ENCODE measurements at places on chromosomes 6 and 20.

GRCh38 chr6:14406614-14407331 is 289.2 kb downstream of the CD83 start:
- no peak for DNase-seq

GRCh38 chr20:45833030-45833882 is at the start of gene SNX21:
TSS of gene SNX21 (plus strand) at chr20:45833799. CDS start at chr20:45833920, 121 bp downstream.
- no peak for DNase-seq

DNA sequence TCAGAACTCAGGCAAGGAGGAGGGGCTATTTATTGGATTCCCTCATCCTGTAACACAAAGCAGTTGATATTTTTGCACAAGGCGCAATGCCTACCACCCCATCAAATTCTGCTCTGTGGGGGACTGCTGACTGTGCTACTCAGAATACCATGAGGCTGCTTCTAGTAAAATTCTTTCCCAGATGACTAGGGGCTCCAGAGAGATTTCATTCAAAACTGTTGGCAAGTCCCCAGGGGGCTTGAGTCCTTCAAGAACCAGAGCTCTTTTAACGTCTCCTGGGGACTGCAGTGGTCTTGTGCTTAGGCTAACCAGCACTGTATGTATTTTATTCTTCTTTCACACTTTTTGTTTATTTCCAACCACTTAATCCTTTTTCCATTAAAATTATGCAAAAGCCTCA is 365.9 kb upstream of the AGPAT4 start:
- DNase-seq, result no peak

DNA sequence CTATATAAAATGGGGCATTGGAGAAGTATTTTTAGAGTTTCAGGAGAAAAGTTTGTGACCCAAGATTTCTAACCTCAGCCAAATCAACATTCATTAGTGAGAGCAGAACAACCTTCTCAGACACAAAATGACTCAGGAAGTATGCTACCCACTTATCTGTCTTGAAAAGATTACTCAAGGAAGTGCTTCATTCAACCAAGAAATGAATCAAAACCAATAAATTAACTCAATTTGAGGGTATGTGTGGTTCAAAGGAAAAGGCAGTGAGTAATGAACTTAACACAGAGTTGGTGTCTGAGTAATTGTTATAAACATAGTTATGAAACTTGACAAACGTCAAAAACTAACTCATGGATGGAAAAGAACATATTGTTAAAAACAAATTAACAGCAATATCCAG is 227.6 kb downstream of the HAO1 start:
- no peak for DNase-seq

GRCh38 chr6:44858998-44859397 is 469.1 kb upstream of the RUNX2 start:
- no peak for DNase-seq

- peak; percentile 47 for DNase-seq
Measured at GRCh38 chr6:36623547-36624459, 29.6 kb downstream of the SRSF3 start.

- no peak for DNase-seq
Measured at GRCh38 chr6:52590152-52590891, 13.5 kb upstream of the TRAM2 start.

- no peak for DNase-seq
Measured at GRCh38 chr6:71287926-71288227, 734 bp upstream of the OGFRL1 start.

DNA sequence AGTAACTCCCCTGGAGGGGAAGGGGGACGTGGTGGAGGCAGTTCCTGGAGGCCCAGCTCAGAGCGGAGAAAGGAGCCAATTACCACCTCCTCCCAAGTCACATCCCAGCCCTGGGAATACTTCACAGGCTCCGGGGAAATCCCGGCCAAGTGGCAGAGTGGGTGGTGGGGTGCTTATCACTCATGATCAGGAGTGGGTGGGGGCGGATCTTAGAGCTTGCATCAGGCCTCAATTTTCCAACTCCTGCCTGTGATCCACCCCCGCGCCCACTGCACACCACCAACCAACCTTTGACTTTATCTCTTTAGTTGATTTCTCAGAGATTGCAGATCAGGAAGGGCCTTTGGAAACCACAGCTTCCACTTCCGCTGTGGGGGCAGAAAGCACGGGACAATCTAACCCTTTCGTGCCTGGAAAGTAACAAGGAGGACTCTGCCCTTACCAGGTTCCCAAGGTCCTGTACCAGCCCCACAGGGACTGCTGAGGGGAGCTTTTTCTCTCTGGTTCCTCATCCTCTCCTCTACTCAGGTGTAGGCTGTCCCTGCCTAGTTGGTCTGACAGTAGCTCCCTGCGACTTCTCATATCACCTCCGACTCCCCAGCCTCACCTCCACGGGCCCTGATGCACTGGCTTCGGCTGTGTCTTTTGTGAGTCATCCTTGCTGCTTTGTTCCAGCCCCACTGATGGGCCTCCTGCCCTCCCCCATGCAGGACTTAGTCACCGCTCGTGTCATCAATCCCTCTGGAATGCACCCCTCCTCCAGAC is 24.9 kb upstream of the IER3 start:
- peak; percentile 89 for DNase-seq

- DNase-seq, result no peak
Measured at GRCh38 chr6:87697581-87698546, 4.2 kb downstream of the AKIRIN2 start.

GRCh38 chr6:52551483-52552277 is 25.2 kb downstream of the TRAM2 start:
- DNase-seq, result no peak

- no peak for DNase-seq
Measured at GRCh38 chr6:3159805-3160781, 2.7 kb upstream of the TUBB2A start.

- no peak for DNase-seq
Measured at GRCh38 chr20:63539092-63539430, 1.9 kb upstream of the PTK6 start.

DNA sequence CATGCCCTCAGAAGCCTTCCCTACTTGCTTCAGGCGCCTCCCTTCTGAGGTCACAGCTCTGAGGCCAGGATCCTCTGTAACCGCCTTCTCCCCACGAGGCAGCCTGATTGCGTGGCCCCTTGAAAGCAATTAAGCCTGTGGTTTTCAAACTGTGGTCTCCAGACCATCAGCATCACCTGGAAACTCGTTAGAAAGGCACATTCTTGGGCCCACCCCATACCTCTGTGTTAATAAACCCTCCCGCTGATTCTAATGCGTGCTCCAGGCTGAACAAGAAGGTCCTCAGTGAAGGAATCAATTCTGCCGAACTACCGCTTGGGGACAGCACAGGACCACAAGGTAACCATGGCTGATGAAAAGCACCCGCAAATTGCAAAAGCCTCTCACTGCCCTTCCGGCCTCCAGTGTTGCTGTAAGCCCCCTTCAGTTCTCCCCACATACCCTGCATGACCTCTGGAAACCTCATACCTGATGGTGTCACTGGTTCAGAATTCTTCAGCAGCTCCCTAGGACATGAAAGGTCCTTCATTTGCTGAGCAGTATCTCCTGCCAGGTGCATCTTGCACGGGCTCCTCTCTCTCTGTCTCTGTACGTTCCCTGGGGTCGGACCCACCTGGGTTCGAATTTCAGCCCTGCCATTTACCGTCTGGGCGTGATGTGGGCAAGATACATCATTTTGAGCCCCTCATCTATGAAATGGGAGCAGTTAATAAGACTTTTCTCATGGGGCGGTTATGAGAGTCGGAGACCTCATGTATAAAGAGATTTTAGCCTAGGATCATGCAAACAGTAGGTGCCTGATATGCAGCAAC is 93.3 kb upstream of the RNF24 start:
- DNase-seq, result peak; percentile 40

- DNase-seq, result no peak
Measured at GRCh38 chr6:119614138-119614537, 264.6 kb upstream of the MAN1A1 start.

DNA sequence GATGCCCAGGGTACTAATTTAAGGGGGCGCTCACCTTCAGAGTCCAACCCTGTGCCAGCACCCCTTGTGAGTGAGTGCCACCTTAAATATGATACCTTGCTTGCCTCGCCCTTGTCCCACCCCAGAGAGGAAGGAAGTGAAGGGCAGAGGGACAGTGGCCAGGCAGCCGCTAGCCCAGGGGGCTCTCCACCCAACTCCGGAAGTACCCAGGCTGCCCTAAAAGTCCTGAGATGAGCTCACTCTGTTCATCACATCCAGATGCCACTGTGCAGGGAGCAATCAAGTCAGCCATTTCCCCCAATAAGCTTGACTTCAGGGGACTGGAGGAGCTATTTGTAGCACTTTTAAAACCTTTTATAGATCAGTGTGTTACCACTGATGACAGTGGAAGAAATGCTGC is 25.0 kb upstream of the STX16 start:
- no peak for DNase-seq

DNA sequence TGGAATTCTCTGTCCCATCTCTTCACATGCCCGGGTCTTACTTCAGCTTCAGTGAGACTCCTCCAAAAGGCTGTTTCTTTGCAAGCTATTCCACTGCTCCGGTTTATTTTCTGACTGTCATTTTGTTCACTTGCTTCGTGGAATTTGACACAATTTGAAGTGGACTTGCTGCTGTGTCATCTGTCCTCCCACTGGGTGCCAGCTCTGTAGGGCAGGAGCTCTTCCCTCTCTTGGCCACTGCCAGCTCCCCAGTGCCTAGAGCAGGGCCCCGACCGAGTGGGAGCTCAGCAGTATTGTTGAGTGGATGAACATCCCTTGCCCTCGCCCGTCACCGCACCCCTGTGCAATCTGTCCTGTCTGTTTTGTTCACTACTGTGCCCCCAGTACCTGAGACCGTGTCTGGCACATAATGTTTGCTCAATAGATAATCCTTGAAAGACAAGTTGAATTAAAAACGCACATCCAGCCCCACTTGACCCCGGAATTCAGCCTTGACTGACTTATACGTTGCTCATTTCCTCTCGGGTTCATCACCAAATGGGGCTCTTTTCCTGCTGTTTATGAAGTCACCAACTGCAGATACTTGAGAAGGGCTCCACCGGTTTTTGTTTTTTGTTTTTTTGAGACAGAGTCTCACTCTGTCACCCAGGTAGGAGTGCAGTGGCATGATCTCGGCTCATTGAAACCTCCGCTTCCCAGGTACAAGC is 170.3 kb upstream of the KCNG1 start:
- no peak for DNase-seq

- DNase-seq, result no peak
Measured at GRCh38 chr6:28159029-28159607, 17.4 kb downstream of the ZKSCAN8 start.

- DNase-seq, result no peak
Measured at GRCh38 chr20:3890398-3890751, 1.2 kb downstream of the PANK2 start.

GRCh38 chr20:19995220-19995863 is 21.8 kb upstream of the NAA20 start:
- no peak for DNase-seq

DNA sequence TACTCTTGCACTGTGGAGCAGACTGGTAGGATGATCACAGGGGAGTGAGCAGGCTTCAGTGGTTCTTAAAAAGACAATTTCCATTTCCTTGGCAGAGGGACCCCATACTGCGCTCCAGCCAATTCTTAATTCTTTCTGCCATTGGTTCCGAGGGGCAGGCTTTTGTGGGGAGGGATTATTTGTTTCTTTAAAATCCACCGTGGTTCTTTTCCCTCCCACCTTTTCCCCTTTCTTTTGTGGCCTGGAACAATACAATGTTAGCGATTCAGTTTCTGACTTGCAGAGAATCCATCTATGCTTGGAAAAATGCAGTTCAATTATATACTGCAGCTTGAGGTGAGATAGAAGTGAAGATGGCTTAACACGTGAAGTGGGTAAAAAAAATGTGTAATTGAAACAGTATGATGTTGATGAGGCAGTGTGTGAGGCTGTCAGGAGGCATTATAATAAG is 379.0 kb upstream of the FLRT3 start:
- DNase-seq, result no peak

DNA sequence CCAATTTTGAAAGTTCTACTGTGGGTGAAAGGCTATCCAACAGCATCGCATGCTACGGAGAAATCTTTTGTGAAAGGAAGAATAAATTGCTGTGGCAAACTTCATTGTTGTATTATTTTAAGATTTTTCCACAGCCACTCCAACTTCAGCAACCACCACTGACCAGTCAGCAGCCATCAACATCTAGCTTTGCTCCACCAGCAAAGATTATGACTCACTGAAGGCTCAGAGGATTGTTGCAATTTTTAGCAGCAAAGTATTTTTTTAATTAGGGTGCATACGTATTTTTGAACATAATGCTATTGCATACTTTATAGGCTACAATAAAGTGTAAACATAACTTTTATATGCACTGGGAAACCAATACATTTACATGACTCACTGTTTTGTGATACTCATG is 493.5 kb downstream of the TFAP2A start:
- DNase-seq, result no peak

- DNase-seq, result no peak
Measured at GRCh38 chr20:53534037-53534436, 59.6 kb downstream of the ZNF217 start.

GRCh38 chr6:24704468-24704867 is 14.5 kb downstream of the C6orf62 start:
- no peak for DNase-seq

GRCh38 chr6:3533981-3534380 is 77.1 kb upstream of the SLC22A23 start:
- no peak for DNase-seq

DNA sequence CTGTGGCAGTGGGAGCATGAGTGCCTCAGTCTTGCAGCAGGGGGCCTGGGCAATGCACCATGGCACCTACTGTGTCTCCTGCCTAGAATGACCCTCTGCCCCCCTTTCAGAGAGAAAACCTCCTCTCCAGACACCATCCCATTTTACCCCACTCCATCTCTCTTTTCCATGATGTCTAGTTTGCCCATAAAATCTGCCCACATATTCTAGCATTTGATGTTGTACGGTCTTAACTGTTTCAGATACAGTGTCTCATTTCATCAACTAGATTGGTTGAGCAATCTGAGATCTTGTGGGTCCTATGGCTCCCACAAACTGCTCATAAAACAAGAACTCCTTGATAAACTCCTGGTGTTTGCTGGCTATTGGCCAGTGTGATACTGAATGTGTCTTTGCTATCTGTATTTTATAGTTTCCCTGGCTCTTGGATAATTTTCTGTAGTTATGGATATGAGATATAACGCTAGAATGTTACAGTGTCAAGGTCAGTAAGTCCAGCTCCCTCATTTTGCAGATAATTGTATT is 8.1 kb downstream of the PNPLA1 start:
- no peak for DNase-seq

GRCh38 chr6:16679050-16679449 is 82.2 kb downstream of the ATXN1 start:
- no peak for DNase-seq

- DNase-seq, result peak; percentile 37
Measured at GRCh38 chr6:14270925-14271788, 153.6 kb downstream of the CD83 start.

Measured in stimulated activated CD8-positive, alpha-beta memory T cell treated with anti-CD3 and anti-CD28 coated beads, Interleukin-7, amount 100 ng/mL, for 48 hours (primary cell).